ENCODE measurements at places on chromosomes 12 and 14.

- peak; percentile 72 for DNase-seq
Measured at GRCh38 chr12:123388177-123388950, 4.4 kb downstream of the KMT5A start.

DNA sequence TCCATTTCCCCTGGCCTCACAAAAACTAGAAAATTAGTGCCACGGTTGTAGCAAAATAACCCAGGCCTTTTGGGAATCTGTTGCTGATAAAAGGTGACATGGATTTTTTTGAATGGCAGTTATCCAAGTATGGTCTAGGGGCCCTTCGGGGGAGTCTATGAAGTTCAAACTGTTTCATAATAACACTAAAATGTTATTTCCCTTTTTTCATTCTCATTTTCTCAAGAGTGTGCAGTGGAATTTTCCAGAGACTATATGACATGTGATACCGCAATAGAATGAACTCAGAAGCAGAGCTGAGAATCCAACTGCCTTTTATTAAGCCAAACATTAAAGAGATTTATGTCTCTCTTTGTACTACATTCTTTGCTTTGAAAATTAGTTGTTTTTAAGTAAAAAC is 26.9 kb downstream of the GSTZ1 start:
- DNase-seq: peak; percentile 73

GRCh38 chr14:77040059-77040740 is 11.7 kb upstream of the IRF2BPL start:
- peak; percentile 93 for DNase-seq

- DNase-seq: no peak
Measured at GRCh38 chr14:67417633-67418032, 5.7 kb upstream of the PLEK2 start.

- DNase-seq: no peak
Measured at GRCh38 chr14:81286574-81287370, 66.0 kb upstream of the GTF2A1 start.

- no peak for DNase-seq
Measured at GRCh38 chr14:99402950-99403349, 77.7 kb downstream of the SETD3 start.

GRCh38 chr12:47376927-47377326 is 297.2 kb upstream of the AMIGO2 start:
- DNase-seq: no peak

DNA sequence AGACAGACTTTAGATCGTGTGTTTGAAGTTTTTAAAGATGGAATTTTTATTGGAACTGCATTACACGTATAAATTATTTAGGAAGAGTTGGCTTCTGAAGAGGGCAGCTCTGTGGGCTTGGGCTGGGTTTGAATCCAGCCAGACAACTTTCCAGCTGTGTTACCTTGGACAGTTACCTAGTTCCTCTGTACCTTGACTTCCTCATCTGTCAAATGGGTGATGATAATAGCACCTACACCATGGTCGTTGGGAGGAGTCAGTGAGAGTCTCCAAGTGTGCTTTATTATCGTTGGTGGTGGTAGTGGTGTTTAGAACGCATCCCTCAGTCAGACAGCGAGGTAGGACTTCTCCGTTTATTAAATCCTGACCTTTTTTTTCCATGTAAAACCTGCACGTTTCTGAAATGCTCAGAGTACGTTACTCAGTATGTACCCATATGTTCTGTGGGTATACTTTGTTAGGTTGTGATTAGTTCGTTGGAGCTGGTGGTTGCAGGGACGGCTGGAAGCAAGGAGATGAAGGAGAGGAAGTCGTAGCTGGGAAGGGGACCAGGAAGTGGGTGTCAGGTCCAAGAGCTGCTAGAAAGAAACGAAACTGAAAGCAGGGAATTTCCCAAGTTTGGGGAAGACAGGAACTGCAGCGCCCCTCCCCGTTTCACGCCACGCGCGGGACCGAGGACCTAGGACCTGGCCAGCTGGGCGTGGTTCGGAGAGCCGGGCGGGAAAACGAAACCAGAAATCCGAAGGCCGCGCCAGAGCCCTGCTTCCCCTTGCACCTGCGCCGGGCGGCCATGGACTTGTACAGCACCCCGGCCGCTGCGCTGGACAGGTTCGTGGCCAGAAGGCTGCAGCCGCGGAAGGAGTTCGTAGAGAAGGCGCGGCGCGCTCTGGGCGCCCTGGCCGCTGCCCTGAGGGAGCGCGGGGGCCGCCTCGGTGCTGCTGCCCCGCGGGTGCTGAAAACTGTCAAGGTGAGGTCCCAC is at the start of gene OAS3:
TSS of gene OAS3 (plus strand) at position 734 of the 979 bp plus-strand sequence. CDS start at position 791, 57 bp downstream.
- peak; percentile 100 for DNase-seq

GRCh38 chr12:19277711-19278110 is 148.2 kb downstream of the PLEKHA5 start:
- DNase-seq: no peak

GRCh38 chr12:29073631-29074239 is 75.3 kb upstream of the FAR2 start:
- peak; percentile 77 for DNase-seq
